ENCODE measurements at places on chromosomes 13 and 19. TPM values are rescaled to one million over a fixed set of nuclear protein-coding genes. Genes with fewer than 3 reads are reported as not detected.

- DNase-seq = no peak
Observed at GRCh38 chr13:44667943-44668342, 91.8 kb upstream of the TSC22D1 start.

DNA sequence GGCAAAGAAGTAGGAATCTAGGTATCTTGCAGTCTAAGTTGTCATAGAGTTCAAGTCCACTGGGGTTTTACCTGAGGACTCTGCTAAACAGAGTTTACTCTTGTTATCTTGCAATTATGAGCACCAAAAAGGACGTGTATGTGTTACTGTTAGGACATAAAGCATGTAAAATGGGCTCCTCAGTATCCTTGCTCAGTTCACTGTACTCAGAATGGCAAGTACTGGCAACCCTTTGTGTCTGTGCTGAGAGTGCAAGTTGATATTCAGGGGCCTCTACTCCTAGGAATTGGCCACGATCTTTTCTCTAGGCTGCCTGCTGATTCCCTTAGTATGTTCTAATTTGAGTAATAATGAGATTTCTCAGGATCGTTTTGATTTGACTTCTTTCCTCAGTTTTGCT is 13.3 kb downstream of the TDRD3 start:
- DNase-seq = no peak

- DNase-seq = no peak
Observed at GRCh38 chr19:2385053-2385721, 25.1 kb downstream of the TMPRSS9 start.

DNA sequence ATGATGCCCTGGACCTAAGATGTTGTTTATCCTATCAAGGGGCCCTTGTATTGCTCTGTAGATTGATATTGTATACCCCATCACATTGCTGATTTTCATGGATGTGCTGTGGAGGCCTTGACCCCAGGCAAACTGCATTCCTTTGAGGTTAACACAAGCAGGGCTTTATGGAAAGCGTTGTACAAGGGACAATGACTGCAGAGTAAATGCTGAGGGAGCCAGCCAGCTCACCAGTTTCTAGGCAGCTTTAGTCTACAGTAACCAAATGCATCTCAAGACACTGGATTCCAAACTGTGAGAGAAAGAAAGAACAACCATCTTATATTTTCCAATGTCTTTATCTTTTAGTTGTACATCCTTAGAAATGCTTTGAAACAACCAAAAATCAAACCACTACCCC is 34.1 kb upstream of the EDNRB start:
- no peak for DNase-seq

DCLK1 gene
- polyA plus RNA-seq = 5.1 TPM

GRCh38 chr13:98041081-98041820 is 87.8 kb downstream of the IPO5 start:
- DNase-seq = no peak

- no peak for DNase-seq
Observed at GRCh38 chr13:30300596-30300995, 6.8 kb downstream of the KATNAL1 start.

DNA sequence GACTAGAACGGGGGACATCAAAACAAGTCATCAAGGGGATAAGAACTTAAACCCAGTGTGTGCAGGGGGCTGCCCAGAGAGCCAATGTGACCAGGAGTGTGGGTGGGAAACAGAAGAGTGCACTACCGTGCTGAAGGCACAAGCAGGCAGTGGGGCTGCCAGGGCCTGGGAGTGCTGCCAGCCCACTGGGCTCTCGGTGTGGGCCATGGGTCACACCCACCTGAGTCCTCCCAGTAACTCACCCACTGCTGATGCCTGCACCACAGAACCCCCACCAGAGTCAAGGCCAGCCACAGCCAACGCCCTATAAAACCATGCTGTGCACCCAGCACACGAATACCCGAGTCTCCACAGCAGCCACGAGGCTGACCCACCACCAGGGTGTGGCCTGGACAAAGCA is 8.5 kb downstream of the MED26 start:
- DNase-seq = peak; percentile 71
